ENCODE measurements at places on chromosomes 5 and 9. TPM values are rescaled to one million over a fixed set of nuclear protein-coding genes. Genes with fewer than 3 reads are reported as not detected.

- DNase-seq: no peak
These were observed 1156.8 kb upstream of the SEMA6A start for GRCh38 chr5:117731446-117731845.

DNA sequence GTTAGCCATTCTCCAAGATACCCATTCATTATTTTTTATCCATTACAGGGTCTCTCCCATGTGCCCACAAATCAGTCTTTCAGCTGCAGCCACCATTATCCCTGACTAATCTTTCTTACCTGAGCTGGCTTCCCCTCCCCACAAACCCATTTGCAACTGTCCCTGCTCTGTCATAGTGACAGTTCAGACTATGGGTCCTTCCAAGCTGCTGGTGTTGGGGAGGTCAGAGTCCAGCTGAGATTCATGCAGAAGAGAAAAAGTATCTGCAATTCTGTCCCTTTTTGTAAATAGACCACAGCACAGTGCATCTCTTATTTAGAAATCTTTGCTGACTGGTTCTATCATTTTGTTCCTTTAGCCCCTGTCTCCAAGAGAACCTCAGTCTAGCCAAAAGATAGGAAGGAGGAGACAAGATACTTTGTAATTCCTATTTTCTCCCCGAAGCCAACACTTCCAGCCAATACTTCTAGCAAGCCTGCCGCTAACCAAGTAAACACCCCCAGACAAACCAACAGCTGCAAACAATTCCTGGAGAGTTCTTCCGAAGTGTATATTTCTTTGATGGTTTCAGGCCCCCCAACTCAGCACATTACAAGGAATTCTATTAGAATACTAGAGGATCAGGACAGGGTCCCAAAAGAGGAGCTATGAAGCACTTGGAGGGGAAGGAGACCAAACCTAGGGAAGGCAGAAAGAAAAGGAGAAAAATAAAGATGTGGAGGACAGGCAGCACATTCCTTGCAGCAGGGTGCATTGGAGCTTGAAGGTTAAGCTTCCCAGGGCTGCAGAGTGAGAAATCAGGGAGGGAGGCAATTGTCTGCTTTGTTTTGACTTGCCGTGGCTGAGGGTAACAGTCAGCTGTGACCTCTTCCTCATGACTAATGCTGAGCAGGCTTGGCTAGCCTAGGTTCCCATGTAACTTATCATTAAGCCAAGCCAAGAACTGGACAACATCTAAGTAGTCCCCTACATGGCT, 148.5 kb downstream of the SGCD start:
- peak; percentile 95 for DNase-seq

GRCh38 chr9:84212982-84213381, 127.6 kb downstream of the SLC28A3 start:
- no peak for DNase-seq

DNA sequence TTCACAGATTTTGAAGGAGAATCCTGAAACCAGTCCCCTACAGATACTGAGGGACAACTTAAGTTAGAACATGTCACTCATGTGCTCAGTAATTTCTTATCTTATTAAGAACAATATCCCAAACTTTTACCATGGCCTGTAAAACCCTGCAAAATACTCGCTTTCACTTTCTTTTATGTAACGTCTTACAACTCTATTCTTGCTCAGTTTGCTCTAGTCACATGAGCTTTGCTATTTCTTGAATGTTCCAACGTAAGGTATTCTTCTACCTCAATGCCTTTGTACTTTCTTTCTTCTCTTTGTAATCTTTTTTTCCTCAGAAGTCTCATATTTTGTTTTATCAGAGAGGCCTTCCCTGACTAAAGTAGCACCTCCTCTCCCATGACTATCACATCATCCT, 14.1 kb downstream of the TMEM38B start:
- DNase-seq: no peak

GRCh38 chr9:121160025-121160424, 41.6 kb downstream of the RAB14 start:
- no peak for DNase-seq

GRCh38 chr9:3516667-3517330, 9.0 kb downstream of the RFX3 start:
- no peak for DNase-seq

DNA sequence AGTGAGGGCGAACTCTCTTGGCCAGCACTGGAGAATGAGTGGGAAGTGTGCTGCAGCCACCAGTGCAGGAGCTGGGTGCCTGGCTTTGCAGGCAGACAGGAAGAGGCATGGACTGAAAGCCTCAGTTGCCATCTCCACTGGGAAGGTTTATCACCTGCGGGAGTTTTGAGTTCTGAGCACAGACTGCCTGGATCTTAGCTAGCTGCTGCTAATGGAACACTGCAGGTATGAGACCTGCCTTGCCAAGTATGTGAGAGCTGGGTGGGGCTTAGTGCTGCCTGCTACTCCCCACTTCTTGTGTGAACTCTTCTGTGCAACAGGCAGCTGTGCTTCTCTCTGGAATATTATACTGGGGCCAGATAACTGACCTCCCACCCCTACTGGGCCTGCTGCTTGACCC, 424.1 kb downstream of the TLR4 start:
- no peak for DNase-seq

DNA sequence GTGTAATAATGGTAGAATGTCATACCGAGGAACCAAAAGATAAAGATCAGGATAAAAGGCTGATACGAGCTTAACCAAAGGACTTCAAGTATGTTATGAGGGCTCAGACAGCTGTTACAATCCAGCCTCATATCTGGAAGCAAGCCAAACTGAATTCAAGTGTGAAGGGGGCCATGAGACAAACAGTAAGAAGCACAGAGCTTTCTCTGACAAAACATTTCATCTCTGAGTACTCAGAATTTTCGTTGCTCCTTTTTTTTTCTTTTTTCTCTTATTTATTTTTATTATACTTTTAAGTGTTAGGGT, 52.9 kb upstream of the CD180 start:
- DNase-seq: peak; percentile 74

GRCh38 chr5:96942911-96943310, 7.0 kb downstream of the LNPEP start:
- DNase-seq: no peak

DNA sequence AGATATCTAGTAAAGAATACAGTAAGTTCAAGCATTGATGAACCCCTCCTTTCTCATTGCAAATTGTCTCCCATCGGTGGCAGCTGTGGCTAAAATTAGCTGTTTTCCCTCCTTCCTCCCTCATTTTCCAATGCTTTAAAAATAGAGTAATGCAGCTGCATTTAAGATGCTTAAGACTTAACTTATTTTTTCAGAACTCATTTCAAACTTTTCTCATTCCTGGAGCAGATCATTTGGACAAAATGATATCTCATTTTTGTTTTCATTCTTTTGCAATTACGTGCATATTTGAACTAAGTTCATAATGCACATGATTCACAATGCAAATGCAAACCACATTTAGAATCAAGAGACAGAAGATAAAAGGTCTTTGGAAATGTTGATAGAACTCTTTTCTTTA, 14.6 kb downstream of the HSPB3 start:
- peak; percentile 48 for DNase-seq

DNA sequence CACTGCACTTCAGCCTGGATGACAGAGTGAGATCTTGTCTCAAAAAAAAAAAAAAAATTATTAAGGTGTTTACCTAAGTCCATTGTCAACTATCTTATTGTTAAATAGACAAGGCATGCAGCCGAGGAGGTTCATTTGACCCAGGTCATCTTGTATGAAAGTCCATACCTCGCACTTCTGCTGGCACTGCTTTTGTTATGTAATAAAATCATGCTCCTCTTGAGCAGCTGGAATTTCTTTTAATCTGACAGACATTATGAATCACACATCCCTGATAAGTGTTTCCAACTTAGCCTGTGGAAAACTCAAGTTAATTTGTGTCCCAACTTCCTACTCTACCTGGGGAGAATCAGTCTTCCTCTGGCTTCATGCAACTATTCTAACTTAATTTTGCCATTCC, 315.6 kb upstream of the KLF4 start:
- no peak for DNase-seq

MXD3 gene
- total RNA-seq: 6.4 TPM

FGD3 gene
- total RNA-seq: 0.86 TPM

SLC6A19 gene
- 0.31 TPM for total RNA-seq

SH3PXD2B gene
- total RNA-seq: 19.4 TPM

PCDHB5 gene
- 0.36 TPM for total RNA-seq

C1QTNF2 gene
- 2.5 TPM for total RNA-seq

CATSPER3 gene
- not detected for total RNA-seq

PCDHGC5 gene
- total RNA-seq: 2.0 TPM

PPP3R2 gene
- total RNA-seq: not detected

OR1L4 gene
- total RNA-seq: not detected

All from myocyte (in vitro differentiated cells).